GM13976 (cell line): ENCODE measurements at places on chromosomes 2 and 18.

GRCh38 chr2:187581125-187581896, 27.1 kb upstream of the TFPI start:
- DNase-seq = peak; percentile 9

- DNase-seq = no peak
These were observed 1.3 kb upstream of the TLX2 start for GRCh38 chr2:74512744-74513604.

DNA sequence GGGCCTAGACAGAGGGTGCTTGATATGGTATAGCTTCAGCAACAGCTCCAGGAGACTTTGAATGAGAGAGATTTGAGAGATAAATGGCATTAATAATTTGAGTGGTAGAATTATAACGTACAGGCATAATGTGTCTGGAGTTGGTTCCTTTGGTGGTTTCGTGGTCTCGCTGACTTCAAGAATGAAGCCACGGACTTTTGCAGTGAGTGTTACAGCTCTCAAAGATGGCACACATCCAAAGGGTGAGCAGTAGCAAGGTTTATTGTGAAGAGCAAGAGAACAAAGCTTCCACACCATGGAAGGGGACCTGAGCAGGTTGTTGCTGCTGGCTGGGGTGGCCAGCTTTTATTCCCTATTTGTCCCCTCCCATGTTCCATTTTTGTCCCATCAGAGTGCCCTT, 23.1 kb downstream of the PDCD1 start:
- DNase-seq = no peak

DNA sequence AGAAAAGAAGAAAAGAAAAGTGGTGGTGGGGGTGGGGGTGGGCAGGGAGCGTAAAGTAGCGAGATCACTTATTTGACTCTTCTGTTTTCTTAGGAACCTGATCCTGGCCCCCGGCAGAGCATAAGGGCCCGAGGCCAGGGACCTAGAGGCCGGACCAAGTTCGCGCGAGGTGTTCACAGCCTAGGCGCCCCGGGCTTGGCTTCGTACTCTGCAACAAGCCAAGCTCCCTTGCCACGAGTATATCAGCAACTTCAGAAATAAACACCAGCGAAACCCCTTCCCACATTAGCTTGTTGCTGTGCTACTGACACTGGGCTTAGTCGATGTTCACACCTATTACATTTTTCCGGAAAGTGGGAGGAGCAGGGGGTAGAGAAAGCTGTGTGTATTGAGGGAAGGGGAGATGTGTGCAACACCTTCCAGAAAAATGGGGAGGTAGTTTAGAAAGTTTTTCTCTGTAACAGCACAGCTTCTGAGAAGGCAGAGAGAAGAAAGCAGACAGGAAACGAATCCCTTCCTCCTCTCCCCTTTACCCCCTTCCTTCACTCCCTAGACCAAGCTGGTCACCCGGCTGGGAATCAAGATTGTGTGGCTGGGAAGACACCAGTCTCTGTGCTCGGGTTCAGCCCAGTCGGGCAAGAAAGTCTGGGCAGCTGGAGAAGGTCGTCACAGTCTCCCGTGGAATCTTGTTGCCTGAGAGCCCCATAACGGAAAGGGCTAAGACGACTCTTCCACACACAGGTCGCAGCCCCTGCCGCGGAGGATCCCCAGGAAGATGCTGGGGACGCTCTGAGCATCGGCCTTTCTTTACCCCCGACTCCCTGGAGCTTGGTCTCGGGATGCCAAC, 12.0 kb upstream of the SATB2 start:
- peak; percentile 22 for DNase-seq

- no peak for DNase-seq
These were observed 42.1 kb upstream of the DSG1 start for GRCh38 chr18:31275722-31276463.

GRCh38 chr2:121356058-121356640, 71.1 kb upstream of the TFCP2L1 start:
- peak; percentile 62 for DNase-seq

GRCh38 chr18:3447895-3448837, 1.8 kb upstream of the TGIF1 start:
- peak; percentile 85 for DNase-seq

DNA sequence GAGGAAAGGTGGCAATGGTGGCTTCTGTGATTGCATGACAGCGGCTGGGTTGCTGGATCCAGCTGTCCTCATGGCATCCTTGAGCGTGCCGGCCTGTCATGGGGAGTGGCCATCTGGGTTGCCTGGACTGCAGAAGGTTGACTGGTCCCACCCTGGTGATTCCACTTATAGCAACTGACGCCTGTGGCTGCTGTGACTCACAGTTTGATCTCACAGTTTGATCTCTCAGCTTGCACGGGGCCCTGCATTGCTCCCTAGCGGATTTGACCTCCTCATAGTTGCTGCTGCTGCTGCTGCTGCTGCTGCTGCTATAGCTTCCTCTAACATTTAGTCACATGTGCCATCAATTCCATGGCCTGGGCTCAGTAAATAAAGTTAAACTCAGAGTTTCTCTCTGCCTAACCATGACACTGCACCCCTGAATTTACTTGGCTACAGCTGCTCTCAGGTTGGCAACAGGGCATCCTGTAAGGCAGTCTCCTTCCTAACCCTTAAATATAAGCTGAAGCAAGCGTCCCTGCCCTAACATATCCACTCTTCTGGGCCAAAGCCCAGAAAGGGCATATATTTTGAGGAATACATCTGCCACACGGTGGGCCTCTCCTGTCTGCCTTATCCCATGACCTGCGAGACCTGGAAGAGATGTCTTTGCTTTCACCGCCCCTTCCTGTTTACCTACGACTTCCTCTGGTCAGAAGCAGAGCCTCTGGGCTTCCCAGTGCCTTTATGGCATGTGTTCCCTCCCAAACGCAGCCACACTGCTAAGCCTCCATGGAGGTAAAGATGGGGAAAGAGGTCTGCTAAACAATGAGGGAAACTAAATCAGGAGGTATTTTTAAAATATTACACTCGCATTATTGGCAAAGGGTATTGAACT, 37.8 kb upstream of the CCDC150 start:
- DNase-seq = no peak

DNA sequence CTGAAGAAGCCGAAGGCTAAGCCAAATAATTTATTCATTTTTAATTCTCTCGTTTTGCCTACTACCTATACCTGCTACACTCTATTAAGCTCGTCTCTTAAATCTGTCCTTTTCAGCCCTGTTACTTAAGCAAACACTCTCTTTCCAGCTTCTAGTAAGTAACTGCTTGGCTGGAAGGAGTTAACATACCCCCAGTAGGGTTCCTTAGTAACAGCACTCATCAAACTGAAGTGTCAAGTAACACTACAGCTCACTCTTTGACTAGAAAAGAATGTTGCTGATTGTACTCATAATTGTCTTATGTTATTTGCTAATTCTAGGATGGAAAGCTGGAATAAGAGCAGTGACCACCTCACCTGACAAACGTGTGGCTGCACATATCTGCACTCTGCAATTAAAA, 120.0 kb upstream of the SCN7A start:
- no peak for DNase-seq

- no peak for DNase-seq
These were observed 209.8 kb downstream of the KCNJ3 start for GRCh38 chr2:154908327-154908726.

DNA sequence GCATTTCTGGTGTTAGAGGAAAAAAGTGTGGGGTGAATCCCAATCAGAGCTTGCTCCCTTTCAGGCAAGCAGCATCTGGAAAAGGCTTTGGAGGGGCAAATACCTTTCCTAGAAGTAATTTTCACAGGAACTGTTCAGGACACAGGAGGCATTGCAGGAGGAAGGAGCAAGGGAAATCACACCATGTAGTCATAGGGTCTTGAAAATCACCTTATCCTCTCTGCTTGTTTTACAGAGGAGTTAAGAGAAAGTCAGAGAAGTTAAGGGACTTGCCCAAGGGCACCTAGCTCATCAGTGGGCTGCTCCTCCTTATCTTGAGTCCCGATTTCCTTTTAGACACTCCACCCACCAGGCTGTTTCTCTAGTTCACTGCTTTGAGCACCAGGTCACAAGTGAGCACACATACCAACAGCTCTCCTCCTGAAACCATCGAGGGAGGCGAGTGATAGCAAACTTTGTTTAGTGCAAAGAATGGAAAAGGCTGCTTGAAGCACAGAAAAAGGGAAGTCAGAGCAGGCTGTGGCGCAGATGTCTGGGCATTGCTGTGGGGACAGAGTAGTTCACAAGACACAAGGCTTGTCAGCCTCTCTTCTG, 89.2 kb upstream of the CXCR4 start:
- no peak for DNase-seq

DNA sequence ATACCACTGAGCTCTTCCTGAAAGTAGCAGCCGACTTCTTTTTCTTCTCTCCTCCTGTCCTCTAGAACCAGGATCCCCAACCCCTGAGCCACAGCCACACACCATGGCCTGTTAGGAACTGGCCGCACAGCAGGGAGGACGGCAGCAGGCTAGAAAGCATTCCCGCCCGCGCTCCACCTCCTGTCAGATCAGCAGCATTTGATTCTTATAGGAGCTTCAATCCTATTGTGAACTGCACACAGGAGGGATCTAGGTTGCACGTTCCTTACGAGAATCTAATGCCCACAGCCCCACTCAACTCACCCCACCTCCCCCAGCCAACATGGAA, 179.1 kb upstream of the SH3BP4 start:
- DNase-seq = no peak

DNA sequence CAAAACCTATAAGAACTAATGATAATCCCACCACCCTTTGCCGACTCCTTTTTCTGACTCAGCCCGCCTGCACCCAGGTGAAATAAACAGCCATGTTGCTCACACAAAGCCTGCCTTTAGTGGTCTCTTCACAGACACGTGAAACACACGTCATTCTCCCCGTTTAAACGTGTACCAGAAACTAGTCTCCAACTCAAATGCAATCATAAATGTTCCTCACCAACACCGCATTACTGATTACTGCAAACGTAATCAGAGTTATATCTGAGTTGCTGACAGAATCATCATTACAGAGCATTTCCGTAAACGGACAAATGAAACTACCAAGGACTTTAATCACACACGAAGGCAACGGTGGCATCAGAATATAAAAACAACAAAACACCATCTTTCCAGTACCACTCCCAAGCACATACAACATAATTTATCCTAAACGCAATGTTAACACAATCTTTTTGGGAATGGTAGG, 1.9 kb downstream of the CLK1 start:
- DNase-seq = peak; percentile 48

- no peak for DNase-seq
These were observed 302.5 kb downstream of the NRXN1 start for GRCh38 chr2:50729306-50730049.

DNA sequence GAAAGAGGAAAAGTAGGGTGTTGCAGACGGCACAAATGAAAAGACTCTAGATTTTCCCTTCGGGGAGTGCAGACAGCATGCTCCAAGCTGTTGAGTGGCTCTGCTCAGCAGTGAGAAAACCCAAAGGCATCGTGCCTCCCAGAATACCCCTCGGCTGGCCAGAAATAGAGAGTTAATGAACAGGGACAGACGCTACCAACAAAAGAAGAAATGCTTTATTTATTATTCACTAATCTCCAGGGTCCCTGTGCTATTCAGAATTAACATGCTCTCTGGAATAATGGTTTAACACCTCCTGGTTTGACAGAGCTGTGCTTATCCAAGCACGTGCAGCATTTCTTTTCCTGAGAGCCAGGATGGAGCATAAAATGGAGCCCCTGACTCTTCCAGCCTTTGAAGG, 82.3 kb downstream of the AQP4 start:
- no peak for DNase-seq

- peak; percentile 50 for DNase-seq
These were observed 250.0 kb downstream of the SMAD2 start for GRCh38 chr18:47680488-47680887.

GRCh38 chr2:172944022-172944793, 131.4 kb upstream of the MAP3K20 start:
- DNase-seq = no peak

- DNase-seq = no peak
These were observed 145.5 kb downstream of the ZNF385B start for GRCh38 chr2:179715871-179716270.

GRCh38 chr2:74036450-74037195, 51.9 kb downstream of the TET3 start:
- DNase-seq = no peak

GRCh38 chr18:78207942-78208341, 771.7 kb upstream of the SALL3 start:
- DNase-seq = no peak

DNA sequence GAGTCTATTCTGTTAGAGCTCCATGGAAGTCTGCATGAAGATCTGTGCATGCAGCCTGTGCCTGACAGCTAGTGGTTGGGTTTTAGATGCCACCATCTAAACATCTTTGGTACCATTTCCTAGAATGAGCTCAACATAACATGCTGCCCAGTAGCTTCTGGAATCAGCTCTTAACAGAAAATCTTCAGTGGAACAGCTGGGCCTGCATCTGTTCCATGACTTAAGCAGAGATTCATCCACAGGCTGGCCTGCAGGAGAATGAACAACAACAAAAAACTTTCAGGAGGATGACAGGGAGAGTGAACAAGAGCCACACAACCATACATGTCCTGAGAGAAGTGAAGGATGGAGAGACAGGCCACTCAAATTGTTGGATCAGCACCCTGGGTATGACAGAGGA, 316.6 kb downstream of the RDH14 start:
- no peak for DNase-seq

DNA sequence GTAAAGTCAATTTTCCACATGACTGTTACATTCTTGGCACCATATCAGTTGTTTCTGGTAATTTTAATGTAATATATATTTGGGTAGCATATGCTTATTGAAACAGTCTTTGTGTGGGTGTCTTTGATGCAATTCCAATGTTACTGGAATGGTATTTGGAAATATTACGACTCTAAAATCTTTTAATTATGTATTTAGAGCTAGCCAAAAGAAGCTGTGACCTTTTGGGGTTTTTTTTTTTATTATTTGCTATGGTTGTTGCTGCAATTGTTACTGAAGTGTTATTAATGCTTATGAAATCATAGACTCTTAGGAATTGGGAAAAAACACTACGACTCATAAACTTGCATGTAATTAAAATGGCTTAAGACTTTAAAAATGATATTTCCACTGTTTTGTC, 95.9 kb downstream of the AOX1 start:
- no peak for DNase-seq

GRCh38 chr2:150587547-150588505, 100.4 kb upstream of the RND3 start:
- DNase-seq = no peak

GRCh38 chr2:88638743-88639142, 11.5 kb upstream of the EIF2AK3 start:
- no peak for DNase-seq

DNA sequence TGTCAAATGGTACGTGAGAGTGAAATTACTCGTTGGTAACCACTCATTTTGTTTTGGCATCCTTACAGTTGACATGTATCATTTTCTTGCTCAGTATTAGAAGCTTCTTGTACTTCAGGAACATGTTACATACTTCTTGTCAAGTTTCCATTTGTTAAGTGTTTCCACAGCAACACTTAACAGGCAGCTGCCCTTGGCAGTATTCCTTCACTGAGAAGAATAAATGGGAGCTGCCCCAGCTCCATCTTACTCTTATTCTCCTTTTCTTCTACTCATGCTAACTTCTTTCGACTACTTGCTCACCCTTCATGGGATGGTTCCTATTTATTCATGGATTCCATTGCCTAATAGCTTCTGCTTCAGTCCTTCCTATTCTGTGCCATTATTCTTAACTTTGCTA, 60.1 kb upstream of the TUBA3E start:
- DNase-seq = no peak
